ENCODE measurements at places on chromosomes 4 and X.

DNA sequence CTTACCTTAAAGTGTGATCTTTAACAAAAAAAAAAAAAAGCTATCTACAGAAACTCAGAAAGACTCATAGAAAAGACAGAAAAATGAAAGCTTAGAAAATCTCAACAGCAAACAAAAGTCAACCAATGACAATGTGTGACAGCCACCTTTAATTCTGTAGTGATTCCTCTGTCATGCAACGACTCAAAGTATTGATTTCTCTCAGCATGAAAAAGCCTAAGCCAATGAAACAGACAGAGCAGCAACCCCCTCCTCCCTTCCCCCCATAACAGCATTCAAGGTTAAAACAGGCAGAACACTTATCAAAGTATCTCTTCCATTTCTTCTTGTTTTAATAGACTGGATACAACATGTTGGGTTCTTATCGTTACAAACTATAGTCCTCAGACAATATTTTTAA is 112.5 kb downstream of the MAB21L2 start:
- DNase-seq: no peak

- DNase-seq: peak; percentile 6
These were observed 12.7 kb downstream of the ART3 start for GRCh38 chr4:76087007-76087769.

DNA sequence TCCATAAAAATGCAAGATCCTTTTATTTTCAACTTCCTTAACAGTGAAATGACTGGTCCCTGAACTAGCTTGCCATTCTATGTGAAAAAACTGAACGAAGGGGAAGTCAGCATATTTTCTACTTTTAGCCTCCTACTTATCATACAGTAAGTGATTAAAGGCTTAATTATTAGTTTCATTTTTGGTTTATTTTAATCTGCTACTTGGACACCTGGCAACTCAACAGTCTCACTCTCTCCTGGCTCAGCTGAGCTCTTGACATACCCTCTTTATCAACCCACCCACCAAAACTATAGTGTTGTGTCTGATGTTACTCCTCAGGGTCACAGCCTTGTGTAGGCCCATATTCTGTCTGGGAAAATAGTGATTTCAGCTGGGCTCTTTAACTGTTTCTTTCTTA is 86.2 kb upstream of the CPXCR1 start:
- DNase-seq: no peak

- DNase-seq: no peak
These were observed 1.0 kb upstream of the PPP2R2C start for GRCh38 chr4:6473264-6474052.

DNA sequence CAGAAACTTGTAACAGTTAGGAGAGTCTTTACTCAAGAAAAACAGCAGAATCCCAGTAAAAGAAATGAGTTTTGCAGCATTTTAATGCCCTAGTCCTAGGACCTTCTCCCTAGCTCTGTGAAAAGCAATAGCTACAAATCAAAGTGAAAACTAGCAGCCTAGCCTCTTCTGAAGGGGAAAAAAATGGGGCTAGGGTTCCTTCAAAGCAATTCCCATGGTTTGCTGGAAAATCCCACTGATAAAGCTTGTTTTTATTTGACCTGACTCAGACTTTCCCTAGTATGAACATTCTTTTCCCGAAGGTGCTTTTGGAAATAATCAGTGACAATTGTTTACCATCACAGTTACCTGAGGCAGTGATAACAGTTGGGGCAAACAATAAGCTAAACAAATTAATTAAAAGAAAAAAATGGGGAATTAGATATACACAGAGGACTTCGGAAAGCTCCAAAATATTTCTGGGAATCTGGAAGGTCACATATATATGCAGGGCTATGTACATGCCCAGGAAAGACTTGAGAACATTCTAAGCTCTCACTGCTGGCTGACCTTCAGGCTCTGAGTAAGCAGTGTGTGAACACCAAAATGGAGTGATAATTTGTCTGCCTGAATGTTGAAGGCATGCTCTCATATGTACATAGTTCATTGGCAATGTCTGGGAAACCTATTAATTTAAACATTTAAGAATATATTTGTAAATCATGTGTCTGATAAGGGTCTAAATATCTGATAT is 285.9 kb downstream of the KCTD8 start:
- no peak for DNase-seq

DNA sequence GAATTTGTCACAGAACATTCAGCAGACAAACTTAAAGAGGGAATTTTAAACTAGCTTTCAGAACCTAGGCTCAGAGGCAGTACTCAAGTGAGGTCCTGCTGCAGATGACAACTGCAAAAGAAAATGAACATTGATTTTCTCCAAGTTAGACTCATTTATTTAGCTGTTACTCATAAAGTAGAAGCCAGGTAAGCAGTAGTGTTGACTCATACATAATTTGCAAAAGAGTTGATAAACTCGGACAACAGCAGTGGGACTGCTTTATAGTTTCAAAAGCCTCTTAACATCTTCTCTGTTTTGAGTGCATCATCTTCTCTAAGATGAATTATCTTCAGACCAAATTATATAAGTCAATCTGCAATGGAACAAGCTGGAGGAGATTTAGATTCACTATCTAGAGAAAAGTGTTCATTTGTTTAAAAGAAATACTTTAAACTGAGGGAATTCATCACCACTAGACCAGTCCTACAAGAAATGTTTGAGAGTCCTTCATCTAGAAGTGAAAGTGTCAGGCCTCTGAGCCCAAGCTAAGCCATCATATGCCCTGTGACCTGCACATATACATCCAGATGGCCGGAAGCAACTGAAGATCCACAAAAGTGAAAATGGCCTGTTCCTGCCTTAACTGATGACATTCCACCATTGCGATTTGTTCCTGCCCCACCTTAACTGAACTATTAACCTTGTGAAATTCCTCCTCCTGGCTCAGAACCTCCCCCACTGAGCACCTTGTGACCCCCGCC is 49.5 kb downstream of the COQ2 start:
- no peak for DNase-seq

DNA sequence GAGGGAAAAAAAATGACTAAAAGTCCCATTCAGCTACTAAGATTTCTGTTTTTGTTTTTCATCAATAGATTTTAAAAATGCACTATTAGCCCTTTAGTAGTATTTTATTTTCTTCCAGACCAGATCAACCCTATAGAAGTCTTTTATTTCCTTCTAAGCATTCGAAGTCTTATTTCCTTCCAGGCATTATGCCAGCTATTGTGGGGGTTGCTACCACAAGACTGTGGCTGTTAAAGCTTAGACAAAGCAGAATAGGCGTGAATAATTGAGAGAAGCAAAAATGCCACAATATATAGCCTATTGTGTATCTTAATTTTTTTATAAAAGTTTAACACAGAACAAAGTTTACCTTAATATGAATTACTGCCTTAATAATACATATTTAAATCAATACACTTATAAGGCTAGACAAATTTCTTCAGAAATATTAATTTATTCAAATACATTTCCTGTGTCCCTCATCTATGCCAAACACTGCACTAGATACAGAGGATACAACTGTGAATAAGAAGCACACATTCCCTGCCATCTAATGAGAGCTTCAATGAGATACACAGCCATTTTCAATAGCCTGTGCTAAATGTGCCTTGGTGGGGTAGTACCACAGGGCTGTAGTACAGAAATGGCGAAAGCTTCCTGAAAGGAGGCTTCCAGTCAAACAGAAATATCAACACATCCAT is 33.1 kb downstream of the SLC10A7 start:
- DNase-seq: no peak

- no peak for DNase-seq
These were observed 114.9 kb upstream of the GPRIN3 start for GRCh38 chr4:89422441-89422990.

DNA sequence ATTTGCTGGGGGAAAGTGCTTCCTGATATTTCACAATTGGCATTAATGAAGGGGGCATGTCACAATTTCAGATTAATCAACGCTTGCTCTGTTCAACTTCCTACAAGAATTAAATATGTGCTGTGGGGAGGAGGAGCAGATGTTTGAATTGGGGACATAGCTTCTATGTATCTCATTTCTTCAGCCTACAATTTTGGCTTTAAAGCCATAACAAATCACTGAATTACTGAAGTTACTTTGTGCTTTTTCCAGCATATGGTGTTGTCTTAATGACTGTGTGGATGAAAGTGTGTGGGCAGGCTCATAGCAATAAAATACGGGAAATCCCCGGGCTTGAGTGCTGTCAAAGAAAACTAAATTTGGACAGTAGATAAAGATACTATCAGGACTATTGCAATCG is 813 bp downstream of the TLR7 start:
- no peak for DNase-seq

Data from GM04503 (cell line).